ENCODE measurements at places on chromosomes 16 and 17.

DNA sequence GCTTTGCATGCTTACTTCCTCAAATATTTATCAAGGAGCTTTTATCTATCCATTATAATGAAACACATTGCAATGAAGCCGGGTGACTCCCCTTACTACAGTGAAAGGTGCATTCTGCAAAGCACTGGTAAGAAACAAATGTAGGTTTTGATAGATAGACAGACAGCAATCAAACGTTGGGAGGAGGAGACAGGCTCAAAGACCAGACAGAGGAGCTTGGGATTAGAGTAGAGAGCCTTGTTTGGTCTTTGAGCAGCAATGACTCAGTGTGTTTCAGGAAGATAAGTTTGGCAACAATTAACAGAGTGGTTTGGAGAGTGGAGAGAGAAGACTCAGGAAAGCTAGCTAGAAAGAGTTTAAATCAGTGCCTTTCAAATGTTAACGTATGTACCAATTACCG lies 68.8 kb downstream of the ZNF18 start:
- no peak for DNase-seq

DNA sequence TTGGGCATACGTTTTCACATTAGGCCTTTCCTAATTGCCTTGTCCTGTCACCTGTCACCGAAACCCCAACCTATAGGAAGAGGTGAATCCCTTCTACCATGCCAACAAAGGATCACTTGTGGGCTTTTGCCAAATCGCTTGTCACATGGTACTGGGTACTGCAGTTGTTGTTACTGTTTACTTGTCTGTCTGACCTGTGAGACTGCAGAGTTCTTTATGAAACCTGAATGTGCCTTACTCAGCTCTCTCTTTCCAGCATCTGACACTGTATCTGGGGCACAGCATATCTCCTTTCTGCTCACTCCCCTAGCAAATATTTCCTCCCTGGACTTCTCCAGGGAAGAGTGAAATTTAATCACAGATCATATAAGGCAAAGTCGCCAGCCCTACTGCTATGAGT lies 1272.4 kb downstream of the CDH8 start:
- DNase-seq = no peak

DNA sequence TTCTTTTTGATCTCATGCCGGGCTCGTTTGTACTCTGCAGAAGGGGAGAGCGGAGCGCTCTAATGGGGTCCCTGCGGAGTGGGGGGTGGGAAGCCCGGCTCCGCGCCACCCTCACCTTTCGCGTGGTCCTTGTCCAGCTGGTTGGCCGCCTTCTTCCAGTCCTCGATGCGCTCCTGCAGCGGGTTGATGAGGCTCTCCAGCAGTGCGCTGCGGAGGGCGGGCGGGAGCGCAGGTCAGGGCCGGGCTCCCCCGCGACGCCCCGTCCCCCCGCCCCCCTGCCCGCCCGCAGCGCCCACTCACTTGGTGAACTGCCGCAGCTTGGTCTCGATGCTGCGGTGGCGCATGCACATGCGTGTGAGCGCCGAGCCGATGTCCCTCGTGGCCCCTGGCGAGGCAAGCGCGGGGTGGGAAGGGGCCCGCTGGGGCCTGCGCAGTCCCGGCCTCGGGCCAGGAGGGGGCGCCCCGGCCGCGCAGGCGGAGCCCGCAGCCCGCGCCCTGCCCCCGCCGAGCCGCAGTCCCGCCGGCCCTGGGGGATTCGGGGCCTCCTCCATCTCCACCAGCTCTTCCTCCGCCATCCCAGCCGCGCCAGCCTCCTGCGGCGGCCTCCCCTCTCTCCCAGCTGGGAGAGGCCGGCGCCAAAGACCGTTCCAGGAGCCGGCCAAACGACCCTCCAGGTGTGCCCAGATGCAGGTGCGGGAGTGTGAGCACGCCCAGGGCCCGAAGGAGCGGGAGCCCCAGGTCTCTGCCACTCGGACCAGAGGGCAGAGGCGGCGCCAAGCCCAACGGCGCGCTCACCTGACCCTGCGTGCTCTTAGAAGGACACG lies 6.0 kb downstream of the MTSS2 start:
- DNase-seq = no peak

DNA sequence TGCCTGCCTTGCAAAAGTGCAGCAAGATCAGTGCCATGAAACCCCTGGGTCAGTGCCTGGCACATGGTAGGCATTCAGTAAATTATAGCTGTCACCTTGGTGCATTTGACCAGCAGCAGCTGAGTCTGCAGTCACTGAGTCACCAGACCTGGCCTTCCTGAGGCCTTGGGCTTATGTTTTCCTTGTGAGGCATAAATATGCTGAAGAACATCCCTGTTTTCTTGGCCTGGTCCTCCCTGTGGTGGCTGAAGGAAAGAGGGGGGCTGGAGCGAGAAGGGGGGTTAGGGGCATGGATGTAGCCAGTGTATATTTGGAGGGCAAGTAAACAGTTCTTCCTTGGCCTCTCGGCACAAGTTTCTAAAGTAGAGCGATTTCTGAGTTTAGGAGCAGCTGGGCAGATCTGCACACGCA lies 26.5 kb downstream of the EPN2 start:
- DNase-seq = no peak

DNA sequence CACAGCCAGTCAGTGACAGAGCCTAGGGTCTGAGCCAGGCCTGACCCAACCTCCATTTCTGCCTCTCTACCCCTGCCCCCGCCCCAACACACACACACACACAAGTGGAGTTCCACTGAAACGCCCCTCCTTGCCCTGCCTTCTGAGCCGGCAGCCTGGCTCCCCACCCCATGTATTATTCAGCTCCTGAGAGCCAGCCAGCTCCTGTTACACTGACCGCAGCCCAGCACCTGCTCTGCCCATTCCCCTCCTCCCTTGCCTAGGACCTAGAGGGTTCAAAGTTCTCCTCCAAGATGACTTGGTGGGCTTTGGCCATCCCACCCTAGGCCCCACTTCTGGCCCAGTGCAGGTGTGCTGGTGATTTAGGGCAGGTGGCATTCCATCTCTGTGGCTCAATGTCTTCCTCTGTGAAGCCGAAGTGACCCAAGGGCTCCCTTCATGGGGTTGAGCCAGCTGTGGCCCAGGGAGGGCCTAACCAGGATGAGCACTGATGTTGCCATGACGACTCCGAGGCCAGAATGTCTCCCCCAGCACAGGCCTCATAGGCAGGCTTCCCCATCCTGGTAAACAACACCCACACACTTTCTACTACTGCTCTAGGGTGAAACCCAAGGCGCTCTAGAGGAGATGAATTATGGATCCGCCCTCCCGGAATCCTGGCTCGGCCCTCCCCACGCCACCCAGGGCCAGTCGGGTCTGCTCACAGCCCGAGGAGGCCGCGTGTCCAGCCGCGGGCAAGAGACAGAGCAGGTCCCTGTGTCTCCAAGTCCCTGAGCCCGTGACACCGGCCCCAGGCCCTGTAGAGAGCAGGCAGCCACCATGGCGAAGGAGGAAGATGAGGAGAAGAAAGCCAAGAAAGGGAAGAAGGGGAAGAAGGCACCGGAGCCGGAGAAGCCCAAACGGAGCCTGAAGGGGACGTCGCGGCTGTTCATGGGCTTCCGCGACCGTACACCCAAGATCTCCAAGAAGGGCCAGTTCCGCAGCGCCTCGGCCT lies 9.7 kb downstream of the MYO15A start:
- no peak for DNase-seq
